ENCODE measurements at places on chromosomes 1 and 21.

GRCh38 chr1:238485057-238485911 is 594.6 kb upstream of the ZP4 start:
- DNase-seq, result no peak

GRCh38 chr1:207825719-207826556 is 74.1 kb downstream of the CD46 start:
- peak; percentile 64 for DNase-seq

DNA sequence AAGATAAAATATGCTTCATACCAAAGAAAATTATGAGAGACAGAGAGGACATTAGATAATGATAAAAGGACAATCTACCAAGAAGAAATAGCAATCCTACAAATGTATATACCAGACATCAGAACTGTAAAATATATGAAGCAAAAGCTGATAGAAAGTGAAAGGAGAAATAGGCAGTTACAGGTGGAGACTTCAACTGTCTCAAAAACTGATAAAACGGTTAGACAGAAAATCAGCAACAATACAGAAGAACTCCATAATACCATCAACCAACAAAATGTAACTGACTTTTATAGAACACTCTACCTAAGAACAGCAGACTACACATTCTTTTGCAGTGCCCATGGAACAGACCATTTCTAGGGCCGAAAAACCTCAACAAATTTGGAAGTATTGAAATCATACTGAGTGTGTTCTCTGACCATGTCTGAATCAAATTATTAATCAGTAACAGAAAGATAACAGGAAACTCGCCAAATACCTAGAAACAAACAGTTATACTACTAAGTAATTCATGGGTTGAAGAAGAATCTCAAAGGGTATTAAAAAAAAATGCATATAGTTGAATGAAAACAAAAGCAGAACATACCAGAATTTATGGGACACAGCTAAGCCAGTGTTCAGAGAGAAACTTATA is 132.1 kb downstream of the RPS6KC1 start:
- DNase-seq, result no peak

DNA sequence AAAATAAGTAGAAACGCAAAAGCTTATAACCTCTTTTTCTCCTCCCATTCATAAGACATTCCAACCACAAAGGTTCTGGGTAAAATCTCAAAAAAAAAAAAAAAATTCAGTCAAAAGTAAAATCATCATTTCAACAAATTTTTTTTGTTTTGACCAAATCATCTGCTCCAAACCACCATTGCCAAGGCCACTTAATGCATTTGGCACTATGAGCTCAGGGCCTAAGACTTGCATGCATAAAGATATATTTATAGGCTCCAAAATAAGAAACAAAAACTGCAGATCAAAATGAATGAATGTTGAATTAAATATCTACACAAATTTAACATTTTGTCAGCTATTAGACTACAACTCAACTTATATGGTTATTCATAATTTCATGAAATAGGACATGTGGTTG is 331.1 kb upstream of the NFIA start:
- no peak for DNase-seq

GRCh38 chr21:19475525-19475924 is 1071.9 kb upstream of the TMPRSS15 start:
- no peak for DNase-seq

DNA sequence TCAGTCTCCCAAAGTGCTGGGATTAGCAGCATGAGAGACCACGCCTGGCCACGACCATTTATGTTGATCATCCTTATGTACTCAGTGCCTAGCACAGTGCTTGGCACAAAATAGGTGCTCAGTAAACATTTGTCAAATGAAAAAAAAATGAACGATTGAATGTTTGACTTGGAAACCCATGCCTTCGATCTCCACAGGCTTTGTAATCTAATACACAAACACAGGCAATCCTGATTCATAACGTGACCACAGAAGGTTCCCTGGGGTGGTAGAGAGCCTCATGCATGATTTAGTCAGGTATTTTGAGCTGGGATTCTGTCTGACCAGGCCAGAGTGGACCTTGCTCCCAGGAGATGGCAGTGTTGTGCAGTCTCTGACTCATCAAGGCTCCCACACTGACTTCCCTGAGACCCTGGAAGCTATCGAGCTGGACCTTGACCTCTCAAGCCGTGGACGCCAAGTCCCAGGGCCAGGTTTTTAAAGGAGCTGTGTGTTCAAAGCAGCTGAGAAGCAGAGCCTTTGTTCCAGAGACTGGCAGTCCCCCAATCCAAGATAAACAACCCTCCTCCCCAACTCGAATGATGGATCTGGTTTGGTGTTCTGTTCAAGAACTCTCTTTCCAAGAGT is 81.1 kb downstream of the PGM1 start:
- DNase-seq, result no peak

GRCh38 chr1:195053478-195053877 is 1554.8 kb downstream of the KCNT2 start:
- DNase-seq, result no peak

- no peak for DNase-seq
Observed at GRCh38 chr1:205936846-205937586, 6.2 kb downstream of the SLC26A9 start.

DNA sequence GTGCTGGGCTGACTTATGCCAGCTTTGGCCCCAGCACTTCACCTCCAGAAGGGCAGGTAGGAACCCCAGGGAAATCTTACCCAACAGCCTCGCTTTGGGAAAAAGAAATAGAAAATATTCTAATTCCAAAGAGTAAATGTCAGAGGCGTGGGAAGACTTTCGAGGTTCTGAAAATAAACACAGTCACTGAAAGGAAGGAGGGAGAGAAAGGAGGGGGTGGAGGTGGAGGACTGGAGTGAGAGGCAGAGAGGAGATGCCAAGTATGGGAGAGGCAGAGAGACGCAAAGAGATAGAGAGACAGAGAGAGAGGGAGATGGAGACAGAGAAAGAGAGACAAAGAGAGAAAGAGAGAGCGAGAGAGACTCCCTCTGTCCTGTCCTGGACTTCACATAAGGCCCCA is 395.0 kb downstream of the PTPRU start:
- DNase-seq, result no peak

GRCh38 chr1:181557313-181557712 is 74.0 kb downstream of the CACNA1E start:
- no peak for DNase-seq

GRCh38 chr1:150162862-150163706 is 13.4 kb downstream of the PLEKHO1 start:
- DNase-seq, result no peak

DNA sequence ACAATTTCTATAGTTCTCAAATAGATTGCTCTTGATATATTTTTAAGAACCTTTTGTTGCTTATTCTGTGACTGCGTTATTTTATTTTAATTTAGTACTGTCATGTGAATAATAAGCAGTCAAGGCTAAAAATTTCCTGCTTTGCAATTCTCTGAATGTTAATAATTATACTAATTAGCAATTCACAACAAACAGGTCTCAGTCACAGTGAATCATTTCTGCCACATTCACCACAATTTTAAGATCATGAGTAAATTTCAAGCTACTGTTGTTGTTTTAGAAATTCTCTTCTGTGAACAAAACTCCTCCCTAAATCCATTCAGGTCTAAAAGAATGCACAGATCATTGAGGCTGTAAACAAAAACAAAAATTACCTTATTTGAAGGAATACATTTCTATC is 339.6 kb upstream of the DPYD start:
- no peak for DNase-seq

GRCh38 chr1:192732787-192733186 is 76.1 kb upstream of the RGS2 start:
- no peak for DNase-seq

DNA sequence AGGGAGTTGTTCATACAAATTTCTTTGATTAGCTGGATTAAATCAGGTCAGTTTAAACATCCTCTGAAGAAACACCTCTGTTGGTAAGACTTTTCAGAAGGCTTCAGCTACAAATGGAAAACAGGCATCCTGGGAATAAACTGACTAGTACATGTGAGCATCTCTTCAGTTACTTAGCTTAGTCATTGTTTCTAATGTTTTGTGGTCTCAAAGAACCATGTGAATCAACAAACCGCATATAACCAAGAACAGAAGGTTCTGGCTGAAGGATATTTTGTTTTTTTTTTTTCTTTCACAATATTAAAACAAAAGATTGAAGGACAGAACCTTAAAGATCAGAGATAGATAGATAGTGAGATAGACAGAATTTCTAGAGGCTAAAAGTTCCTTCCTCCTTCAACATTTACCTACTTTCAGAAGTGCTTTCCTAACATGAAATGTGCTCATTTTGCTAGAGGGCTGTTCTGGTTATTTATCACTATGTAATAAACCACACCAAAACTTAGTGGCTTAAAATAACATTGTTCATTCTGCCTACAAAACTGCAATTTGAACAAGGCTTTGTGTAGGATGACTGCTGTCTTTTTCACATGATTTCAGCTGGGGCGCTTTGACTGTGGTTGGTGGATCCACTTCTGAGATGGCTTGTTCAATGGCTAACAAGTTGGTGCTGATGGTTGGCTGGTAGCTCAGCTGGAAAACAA is 119.8 kb upstream of the PTGFR start:
- DNase-seq, result no peak

GRCh38 chr1:27455139-27455811 is 34.7 kb downstream of the WASF2 start:
- DNase-seq, result no peak

DNA sequence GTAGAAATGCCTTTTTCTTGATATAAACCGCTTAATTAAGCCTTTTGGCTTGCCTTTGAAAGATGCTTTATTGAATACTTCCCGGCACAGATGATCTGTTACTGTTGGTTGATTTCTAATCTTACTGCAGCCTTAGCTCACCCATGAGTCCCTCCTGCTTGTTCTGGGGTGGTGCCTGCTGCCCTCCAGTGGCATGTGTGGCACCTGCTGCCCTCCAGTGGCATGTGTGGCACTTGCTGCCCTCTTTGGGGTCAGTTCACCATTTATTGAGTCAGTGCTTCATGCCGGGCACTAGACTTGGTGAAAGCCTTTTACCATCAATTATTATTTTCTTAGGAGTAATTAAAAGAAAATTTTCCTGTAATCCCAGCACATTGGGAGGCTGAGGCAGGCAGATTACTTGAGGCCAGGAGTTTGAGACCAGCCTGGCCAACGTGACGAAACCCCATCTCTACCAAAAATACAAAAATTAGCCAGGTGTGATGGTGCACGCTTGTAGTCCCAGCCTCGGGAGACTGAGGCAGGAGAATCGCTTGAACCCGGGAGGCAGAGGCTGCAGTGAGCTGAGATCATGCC is 54.3 kb downstream of the ADARB1 start:
- DNase-seq, result peak; percentile 65

GRCh38 chr1:53781654-53782053 is 42.7 kb upstream of the GLIS1 start:
- no peak for DNase-seq

DNA sequence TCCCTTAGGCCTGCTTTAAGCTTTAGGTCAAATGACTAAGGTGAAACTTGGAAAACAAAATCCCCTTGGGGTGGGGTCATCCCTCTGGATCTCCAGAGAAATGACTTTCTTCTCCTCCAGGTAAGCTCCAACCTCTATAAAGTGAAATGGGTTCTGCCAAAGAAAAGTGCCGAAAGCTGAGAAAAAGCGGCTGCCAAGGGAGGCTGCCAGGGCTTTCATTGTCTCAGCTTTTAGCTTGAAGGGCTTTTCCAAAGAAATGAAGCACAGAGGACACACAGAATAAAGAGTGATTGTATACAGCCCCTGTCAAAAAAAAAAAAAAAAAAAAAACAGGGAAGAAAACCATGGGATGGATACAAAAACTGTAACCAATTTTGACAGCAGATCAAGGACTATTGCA is 126.9 kb downstream of the TGFBR3 start:
- no peak for DNase-seq

GRCh38 chr1:23837908-23838307 is 12.7 kb upstream of the HMGCL start:
- DNase-seq, result no peak

DNA sequence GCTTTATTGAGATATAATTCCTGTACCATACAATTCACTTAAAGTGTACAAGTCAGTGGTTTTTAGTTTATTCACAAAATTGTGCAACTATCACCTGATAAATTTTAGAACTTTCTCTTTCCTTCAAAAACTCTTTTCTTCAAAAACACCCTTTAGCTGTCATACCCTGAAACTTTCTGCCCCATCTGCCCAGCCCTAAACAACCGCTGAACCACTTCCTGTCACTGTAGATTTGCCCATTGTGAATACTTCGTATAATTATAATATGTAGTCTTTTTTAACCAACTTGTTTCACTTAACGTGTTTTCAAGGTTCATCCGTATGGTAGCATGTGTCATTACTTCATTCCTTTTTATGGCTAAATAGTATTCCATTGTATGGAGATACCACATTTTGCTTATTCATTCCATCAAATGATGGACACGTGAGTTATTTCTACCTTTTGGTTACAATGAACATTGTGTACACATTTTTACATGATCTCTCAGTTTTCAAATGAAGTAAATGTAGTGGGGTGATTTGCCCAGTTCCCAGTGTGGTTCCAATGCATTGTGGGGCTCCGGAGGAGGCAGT is 37.9 kb downstream of the WNT4 start:
- DNase-seq, result peak; percentile 18

- DNase-seq, result no peak
Observed at GRCh38 chr1:11708554-11709350, 17.2 kb downstream of the DRAXIN start.

DNA sequence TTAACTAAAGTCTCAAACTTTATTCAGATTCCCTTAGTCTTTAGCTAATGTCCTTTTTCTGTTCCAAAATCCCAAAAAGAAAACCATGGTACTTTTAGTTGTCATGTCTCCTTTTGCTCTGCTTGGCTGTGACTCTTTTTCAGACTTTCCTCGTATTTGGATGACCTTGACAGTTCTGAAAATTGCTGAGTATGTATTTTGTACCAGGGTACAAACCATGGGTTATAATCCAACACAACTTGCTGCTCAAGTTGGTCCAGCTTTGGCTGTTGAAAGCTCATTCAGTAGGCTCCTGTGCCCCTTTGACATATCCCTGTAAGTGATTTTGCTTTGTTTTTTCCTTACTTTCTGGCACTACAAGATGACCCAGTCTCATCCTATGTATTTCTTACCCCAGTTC is 51.7 kb downstream of the PALMD start:
- no peak for DNase-seq

DNA sequence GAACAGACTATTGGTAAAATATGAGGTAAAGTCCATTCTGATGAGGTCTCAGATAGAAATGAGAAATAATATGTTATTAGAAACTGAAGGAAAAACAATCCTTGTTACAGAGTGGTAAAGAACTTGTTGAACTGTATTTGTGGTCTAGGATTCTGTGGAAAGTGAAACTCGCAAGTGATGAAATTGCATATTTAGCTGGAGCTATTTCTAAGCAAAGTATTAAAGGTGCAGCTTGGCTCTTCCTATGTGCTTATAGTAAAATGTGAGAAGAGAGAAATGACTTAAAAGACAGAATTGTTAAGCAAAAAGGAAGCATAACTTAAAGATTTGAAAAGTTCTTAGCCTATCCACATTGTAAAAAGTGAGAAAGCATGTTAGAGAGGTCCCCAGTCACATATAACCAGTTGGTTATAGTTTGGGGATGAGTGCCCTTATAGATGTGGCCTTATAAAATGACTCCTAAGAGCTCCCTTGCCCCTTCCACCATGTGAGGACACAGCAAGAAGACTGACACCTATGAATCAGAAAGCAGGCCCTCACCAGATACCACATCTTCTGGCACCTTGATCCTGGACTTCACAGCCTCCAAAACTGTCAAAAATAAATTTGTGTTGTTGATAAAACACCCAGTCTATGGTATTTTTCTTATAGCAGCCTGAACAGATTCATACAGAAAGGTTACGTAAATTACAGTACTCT is 24.8 kb downstream of the PHTF1 start:
- DNase-seq, result no peak
